ENCODE measurements at places on chromosomes 12 and 14.

DNA sequence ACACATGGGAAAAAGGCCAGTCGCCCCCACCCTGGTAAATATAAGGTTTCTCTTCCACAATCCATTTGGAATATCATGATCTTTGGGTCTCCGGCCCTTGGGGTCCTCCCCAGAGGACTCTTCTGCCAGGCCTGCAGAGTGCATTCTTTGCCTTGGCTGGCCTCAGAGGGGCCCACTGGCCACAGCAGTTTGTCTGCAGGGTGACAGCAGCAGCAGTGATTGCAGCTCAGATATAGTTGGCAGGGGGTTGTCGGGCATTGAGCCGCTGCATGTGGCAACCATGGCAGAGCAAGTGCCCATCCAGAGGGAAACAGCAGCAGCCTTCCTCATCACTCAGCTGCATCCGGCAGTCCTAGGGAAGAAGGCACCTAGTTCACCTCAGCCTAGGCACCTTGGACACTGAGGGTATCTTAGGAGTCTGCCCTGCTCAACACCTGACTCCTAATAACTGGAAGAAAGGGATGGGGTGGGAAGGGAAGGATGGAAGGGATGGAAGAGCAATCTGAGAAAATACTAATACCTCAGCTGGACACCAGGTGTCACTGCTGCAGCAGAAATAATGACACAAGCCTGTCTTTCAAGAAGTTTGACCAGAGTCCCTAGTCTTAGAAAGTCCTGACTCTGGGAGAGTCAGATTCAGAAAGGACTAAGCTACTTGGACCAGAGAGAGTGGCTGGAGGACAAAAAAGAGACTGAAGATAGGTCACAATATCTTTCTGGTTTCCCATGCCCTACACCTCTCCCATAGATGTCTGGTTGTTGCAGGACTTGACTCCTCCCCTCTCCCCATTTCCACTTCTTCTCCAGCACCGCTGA, 8.9 kb downstream of the AJUBA start:
- DNase-seq: no peak

DNA sequence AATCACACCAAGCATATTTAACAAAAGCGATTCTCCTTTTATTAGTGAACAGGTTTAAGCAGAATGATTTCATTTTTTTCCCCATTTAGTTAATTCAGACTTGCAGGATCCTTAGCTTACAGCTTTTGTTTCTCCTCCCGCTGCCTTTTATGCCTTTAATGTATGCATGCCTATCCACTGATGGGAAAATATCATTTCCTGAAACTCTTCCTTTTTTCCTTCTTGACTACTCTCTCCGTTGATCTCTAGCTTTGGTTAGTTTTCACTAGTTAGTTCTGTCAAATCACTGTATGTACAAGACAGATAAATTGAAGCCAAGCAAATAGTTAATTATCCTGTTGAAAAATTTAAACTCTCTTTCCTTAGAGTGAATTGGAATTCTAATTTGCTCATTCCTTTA, 26.3 kb downstream of the NKX2-1 start:
- DNase-seq: no peak

DNA sequence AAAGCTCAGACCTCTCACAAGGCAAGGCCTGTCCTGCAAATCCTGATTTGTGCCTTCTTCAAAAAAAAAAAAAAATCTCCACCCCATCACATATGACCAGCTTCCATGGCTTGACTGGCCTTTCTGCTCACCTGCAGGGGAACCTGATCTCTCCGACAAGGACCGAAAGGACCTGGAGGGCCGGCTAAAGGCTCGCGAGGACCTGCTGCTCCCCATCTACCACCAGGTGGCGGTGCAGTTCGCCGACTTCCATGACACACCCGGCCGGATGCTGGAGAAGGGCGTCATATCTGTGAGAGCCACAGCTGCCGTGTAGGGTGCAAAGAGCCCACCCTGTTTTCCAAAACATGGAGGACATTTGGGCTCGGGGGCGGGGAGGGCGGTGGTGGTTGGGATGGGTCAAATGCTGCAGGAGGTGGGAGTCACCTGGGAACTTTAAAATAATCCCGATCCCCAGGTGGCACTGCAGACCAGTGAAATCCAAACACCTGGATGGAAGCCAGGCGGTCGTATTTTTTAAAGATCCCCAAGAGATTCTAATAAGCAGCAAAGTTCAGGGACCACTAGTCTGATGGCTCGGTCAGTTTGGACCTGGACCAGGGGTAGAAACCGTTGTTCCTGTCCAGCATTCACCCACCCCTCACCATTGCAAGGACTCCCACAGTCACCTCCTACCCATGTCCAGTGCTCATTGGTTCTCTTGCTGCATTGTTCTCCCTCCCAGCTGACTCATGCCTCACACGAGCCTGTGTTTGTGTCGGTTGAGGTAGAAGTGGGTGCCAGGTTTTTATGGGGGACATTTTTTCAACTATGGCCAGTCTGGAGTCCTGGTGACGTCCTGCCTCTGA, 44.8 kb downstream of the FOXN4 start:
- no peak for DNase-seq

DNA sequence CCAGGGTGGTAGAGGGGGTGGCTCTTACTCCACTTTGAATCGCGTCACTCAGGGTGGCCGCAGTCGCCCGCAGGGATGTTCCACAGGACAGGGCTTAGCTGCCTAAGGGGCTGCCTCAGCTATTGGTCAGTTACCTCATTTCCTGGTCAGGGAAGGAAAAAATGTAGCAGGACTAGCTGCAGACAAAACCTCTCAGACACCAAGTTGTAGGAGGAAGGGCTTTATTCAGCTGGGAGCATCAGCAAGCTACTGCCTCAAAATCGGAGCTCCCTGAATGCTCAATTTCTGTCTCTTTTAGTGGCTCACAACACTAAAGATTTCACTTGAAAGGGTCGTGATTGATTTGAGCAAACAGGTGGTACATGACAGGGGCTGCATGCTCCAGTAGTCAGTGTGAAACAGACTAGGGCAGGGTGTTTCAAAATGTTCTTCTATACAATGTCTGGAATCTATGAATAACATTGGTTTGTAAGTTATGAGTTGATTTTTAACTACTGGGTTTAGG, 6.4 kb upstream of the CLEC6A start:
- no peak for DNase-seq

DNA sequence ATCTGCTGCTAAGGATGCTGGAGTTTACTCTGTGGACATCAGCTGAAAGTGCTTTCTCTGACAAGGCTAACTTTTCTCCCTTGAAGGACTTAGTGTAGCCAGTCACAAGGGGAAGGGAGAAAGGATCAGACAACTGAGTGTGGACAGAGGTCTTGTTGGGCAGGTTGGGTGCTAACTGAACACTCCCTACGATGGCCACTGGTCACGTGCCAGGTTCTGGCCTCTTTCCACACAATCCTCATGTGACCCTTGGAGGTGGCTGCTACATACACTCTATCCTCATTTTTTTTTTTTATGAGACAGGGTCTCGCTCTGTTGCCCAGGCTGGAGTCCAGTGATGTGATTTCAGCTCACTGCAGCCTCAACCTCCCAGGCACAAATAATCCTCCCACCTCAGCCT, 39.7 kb downstream of the FOXN4 start:
- no peak for DNase-seq

DNA sequence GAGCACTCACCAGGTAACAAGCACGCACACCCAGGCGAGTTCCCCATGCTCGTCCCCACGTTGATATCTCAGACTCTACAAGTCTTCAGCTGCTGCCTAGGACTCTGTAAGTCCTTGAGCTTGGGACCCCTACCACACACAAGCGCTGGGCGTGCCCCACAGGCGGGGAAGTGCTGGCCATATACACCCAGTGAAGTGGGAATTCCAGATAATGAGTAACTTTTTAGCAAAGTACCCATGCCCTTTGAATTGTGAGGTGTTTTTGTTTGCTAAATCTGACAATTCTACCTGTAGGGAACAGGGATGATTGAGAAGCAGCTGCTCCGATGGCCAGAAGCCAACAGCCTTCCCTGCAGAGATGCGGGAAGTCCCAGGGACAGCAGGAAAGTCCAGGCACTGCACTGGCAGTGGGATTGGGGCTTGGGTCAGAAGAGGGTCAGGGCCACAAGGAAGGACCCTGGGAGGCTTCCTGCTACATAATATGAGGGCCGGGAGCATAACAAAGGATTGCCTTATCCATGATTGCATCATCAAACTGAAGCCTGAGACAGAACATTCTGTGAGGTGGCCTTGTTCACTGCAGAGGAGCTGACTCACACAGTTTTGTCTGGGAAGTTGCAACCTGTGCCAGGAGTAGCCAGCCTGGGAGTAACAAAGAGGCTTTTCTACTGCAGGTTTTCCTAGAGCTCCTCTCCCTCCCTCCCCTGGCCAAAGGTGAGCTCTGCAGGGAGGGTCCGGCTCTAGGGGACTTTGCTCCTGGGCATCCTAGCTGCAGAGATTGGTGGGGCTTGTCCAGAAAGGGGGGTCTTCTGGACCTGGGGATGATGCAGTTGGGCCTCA, 13.2 kb upstream of the SERPINA3 start:
- no peak for DNase-seq

- DNase-seq: no peak
Measured at GRCh38 chr12:70543444-70543843, 93.8 kb downstream of the PTPRB start.

- no peak for DNase-seq
Measured at GRCh38 chr14:71890541-71890940, 41.7 kb upstream of the RGS6 start.

DNA sequence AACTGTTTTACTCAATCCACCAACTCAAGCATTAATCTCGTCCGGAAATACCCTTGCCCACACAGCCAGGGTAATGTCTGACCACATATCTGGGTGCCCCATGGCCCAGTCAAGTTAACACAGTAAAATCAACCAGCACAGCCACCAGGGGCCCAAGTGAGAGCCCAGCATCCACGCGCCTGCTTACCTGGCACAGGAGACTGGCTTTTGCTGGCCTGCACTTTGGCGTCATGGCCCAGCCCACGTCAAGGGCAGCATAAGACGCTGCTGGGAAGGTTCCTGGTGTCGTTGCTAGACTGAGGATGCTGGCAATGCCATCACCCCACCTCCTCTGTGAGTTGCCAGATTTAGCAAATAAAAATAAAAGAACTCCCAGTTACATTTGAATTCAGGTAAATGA, 53.6 kb upstream of the BCL11B start:
- no peak for DNase-seq

DNA sequence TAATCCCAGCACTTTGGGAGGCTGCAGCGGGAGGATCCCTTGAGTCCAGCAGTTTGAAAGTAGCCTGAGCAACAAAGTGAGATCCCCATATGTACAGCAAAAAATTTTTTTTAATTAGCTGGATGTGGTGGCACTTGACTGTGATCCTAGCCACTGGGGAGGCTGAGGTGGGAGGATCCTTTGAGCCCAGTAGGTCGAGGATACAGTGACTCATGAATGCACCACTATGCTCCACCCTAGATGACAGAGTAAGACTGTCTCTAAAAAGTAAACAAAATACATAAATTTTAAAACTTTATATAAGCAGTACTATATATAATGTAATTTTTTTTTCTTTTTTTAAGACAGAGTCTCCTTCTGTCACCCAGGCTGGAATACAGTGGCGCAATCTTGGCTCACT, 115.4 kb downstream of the ESR2 start:
- no peak for DNase-seq

GRCh38 chr12:130919086-130919485, 34.6 kb upstream of the ADGRD1 start:
- no peak for DNase-seq
